ENCODE measurements at places on chromosomes 2 and 18. TPM values are rescaled to one million over a fixed set of nuclear protein-coding genes. Genes with fewer than 3 reads are reported as not detected.

- peak; percentile 40 for ATAC-seq
These were observed 67.2 kb downstream of the POLR1A start for GRCh38 chr2:86038291-86039081.

GRCh38 chr2:216171011-216171410, 61.9 kb downstream of the XRCC5 start:
- no peak for ATAC-seq

- peak; percentile 56 for ATAC-seq
These were observed 16.4 kb upstream of the ARMC9 start for GRCh38 chr2:231181860-231182512.

GRCh38 chr2:75896779-75897366, 186.2 kb upstream of the GCFC2 start:
- no peak for ATAC-seq

DNA sequence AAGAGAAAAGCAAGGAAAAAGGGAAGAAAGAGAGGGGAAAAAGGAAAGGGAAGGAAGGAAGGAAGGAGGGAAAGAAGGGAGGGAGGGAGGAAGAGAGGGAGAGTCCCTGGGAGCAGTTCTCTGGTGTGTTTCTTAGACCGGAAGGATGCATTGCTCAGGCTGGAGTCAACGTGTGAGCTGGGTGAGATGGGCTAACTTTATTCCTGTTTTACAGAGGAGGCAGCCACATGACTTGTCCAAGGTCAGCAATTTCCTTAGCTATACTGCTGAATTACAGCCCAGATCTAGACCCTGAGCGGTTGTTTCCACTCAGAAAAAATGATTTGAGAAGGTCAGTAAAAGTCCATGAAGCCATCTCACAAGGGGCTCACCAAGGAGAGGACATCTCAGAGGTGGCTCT, 86.6 kb upstream of the APCDD1 start:
- ATAC-seq = no peak

- ATAC-seq = no peak
These were observed 36.9 kb downstream of the ADI1 start for GRCh38 chr2:3482363-3482821.

GRCh38 chr2:73852020-73852419, 23.3 kb downstream of the STAMBP start:
- no peak for ATAC-seq

DNA sequence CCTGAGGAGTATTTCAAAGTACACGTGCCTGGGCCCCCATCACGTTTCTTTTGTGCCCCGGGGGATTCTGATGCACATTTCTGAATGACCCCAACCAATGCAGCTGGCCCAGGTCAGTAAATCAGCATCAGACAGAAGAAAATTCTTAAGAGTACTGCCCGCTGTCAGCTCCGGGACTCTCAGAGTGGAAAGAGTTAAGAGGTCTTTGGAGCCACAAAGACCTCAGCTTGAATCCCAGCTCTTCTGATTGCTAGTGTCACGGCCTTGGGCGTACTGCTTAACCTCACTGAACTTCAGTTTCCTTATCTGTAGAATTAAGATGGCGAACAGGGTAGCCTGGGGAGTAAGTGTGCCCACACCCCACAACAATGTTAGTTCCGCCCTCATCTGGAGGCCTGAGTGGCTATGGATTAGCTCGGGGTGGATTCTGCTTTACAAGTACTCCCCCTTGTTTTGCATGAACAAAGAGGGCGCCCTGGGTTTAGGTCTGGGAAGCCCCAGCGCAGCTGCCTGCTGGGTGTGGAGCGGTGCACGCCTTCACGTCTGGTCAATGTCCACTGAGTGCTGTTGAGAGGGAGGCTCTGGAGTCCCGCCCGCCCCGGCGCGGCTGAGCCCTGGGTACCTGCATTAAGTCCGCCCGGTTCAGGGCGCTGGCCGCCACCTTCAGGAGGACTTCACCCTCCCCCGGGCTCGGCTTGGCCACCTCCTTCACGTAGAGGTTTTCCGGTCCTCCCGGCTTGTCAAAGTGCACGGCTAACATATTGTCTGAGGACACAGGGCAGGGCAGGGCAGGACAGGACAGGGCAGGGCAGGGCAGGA, 858 bp downstream of the TP53I3 start:
- peak; percentile 46 for ATAC-seq

GRCh38 chr2:177482195-177482594, 89.6 kb downstream of the AGPS start:
- no peak for ATAC-seq

- ATAC-seq = no peak
These were observed 583.4 kb downstream of the ZEB2 start for GRCh38 chr2:143936538-143936847.

DNA sequence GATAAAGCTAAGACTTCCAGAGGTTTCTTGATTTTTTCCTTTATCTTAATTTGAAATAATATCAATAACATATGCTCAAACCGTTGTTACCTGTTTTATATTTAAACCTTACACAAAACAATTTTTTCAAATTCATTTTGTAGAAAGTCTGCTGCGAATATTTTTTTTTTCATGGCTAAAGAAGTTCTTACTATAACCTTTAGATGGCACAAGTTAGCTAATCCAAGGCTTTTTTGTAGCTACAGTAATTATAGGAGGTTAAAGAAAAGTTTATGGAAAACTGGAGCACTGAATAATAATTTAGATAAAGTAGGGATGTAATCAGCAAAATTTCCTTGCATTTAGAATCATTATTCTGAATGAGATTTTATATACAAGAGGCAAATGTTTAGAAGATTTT, 78.0 kb upstream of the PNPT1 start:
- no peak for ATAC-seq

DNA sequence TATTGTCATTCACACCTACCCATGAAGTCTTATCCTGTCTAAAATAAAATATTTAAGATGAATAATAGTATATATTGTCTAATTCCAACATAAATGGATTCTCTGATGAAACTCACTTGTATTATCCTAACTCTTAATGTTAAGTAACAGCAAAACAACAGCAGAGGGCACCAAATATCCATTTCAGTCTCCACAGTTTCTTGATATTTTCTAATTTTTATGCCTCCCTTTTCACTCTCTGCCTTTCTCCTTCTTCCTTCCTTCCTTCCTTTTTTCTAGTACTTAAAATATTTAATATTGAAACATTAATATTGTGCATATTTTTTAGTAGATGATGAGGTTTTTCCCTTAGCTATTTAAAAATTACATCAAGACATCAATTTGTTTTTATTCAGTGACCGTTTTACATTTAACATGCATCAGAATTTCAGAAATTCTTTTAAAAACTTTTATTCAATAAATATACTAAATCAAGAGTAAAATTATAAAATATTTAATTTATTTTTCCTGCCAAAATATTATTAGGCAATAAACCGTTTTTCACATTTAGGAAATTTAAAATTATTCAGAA, 97.6 kb downstream of the WDR7 start:
- no peak for ATAC-seq

DNA sequence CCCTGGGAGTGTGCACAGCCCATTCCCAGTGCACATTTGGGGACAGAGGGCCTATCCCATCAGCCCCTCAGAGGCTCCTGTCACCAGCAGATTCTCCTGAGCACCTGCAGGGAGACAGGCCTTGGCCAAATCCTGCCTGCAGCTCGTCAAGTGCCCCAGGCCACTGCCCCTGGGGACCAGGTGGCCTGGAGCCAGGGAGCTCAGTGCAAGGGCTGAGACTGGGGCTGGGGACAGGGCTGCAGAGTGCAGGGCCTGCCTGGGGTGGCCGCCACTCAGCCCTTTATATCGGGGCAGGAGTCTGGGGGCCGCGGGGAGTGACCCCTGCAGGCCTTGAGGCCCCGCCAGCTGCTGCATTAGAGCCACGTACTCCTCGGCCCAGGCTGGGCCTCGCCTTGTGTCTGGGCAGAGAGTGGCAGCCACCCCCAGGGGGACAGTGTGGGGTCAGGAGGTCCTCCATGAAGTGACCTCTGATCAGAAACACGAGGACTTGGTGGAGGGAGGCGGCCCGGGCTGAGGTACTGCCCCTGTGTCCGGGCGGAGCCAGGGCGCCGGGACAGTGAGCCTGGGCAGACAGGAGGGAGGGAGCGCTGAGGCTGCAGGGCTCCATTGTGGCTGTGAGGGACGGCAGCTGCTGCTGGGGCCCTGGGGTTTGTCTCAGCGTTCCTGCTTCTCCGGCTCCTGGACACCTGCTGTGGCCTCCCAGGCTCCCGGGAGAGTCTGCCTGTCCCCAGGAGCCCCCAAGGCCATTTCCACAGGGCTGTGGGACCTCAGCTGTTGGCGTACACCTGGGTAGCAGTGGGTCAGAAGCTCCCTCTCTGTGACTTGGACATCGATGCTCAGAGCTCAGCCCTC, 24.2 kb downstream of the GPC1 start:
- ATAC-seq = no peak

GRCh38 chr2:204012072-204012653, 75.6 kb downstream of the ICOS start:
- no peak for ATAC-seq

- no peak for ATAC-seq
These were observed 113.0 kb downstream of the RND3 start for GRCh38 chr2:150374492-150374891.

- no peak for ATAC-seq
These were observed 76.8 kb downstream of the ABI2 start for GRCh38 chr2:203404996-203405395.

GRCh38 chr2:217326238-217327022, 466.6 kb upstream of the TNP1 start:
- ATAC-seq = no peak

GRCh38 chr2:239498981-239499634, 98.3 kb upstream of the HDAC4 start:
- ATAC-seq = peak; percentile 59

- ATAC-seq = peak; percentile 59
These were observed 24.6 kb upstream of the B3GNT7 start for GRCh38 chr2:231370749-231371429.

DNA sequence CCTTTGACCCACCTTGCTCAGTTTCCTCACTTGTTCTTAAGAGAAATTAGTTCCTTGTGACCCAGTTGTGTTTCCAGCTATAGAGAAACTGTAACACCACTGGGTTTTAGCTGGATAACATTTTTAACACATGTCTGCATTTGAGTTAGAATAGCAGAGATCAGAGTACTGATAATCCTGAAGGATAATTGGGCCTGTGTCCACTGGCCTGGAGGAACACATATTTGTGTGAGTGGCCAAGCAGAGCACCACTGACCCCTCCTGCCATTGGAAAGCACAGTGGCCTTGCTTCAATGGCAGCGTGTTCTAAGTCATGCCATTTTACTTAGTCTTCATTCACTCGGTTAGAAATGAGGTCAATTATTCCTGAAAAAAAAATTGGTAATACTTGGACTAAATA, 42.6 kb downstream of the PKP4 start:
- ATAC-seq = no peak

GRCh38 chr2:71526141-71526540, 72.8 kb downstream of the DYSF start:
- ATAC-seq = no peak

GRCh38 chr2:75632813-75633212, 13.8 kb upstream of the MRPL19 start:
- ATAC-seq = no peak

DNA sequence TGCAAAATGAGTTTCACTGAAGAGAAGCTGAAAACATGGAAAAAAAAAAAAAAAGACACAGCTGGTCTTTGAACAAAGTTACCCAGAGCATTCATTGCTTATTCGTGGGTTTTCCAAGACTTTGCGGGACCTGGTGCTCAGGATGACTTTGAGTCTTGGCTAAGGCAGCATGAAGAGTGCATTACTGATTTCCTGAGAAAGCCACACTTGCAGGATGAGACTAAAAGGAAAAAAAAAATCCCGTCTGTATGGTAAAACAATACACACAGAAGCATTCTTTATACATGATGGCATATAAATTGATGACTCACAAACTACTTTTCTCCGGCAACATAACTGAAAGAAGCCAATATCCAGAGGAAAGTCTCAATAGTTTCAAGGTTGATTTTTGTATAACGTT, 195.4 kb downstream of the SPP2 start:
- ATAC-seq = no peak

- no peak for ATAC-seq
These were observed 23.9 kb downstream of the BAZ2B start for GRCh38 chr2:159592441-159592840.

DNA sequence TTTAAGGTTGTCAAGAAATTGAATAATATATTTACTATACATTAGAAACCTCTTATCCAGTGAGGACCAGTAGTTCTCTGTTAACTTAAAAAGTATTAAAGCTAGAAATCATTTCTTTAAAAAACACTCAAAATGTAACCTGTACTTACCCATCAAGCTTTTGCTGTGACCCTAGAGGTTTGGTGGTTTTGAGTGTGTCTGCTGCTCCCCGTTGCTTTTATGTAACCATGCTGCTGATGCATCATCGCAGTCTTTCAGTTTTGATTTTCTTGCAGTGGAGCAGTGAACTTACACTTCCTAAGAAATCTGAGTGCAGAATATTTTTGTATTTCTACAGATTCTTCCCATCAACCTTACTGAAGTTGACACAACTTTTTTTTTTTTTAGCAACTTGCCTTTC, 34.2 kb downstream of the MRPS9 start:
- no peak for ATAC-seq

DNA sequence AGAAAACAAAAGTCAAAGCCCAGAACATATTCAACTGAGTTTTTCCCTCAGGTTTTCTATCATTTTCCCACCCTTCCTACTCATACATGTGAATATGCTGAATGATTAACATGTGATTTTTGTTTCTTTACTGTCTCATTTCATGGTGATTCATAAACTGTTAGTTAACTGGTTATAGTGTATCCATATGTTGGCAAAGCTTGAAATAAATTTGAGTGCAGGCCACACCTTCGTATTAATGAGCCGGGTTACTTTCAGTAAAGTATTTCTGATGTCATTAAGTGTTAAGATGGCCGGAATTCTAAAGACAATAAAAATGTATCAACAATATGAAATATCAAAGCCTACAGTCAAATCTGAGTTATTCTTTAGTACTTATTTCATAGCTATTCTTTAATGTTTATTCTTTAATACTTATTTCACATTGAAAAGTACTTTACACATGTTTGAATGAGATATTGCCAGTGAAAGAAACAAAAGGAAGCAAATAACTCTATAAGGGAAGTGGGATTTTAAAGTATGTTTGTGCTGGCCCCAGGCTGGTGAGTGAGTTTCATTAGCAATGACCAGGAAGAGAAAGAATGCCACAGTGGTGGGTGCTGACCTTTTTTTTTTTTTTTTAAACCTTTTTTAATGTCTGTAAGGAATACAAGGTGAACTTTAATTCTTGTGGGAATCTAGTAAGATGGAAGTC, 178.6 kb downstream of the NEDD4L start:
- no peak for ATAC-seq

- ATAC-seq = no peak
These were observed 2.5 kb upstream of the FAP start for GRCh38 chr2:162245781-162246180.

The CYS1 gene
- 50.7 TPM for total RNA-seq

The CRYBA2 gene
- total RNA-seq = not detected

The SULT1C2 gene
- 1.0 TPM for total RNA-seq

The MRO gene
- total RNA-seq = not detected

The FBXO41 gene
- total RNA-seq = 4.2 TPM

The ACVR1C gene
- 0.08 TPM for total RNA-seq

The PUM2 gene
- 86.4 TPM for total RNA-seq

The CPO gene
- total RNA-seq = 0.27 TPM

The POTEJ gene
- total RNA-seq = not detected

The CNRIP1 gene
- total RNA-seq = 39.1 TPM

The ATP6V1B1 gene
- not detected for total RNA-seq

The INHBB gene
- total RNA-seq = 8.4 TPM

The CYP26B1 gene
- total RNA-seq = 0.96 TPM
